ENCODE measurements at places on chromosomes 16 and 17. TPM values are rescaled to one million over a fixed set of nuclear protein-coding genes. Genes with fewer than 3 reads are reported as not detected.

GRCh38 chr17:81922566-81923301 is 4.8 kb upstream of the SIRT7 start:
- no peak for DNase-seq

GRCh38 chr17:27265333-27265732 is 28.6 kb upstream of the WSB1 start:
- no peak for DNase-seq

GRCh38 chr17:67862614-67863217 is 37.4 kb downstream of the BPTF start:
- DNase-seq, result no peak

Gene C16orf86
- 2.6 TPM for total RNA-seq

Gene OR1A1
- total RNA-seq, result not detected

- DNase-seq, result no peak
These were observed 94.0 kb upstream of the GNAO1 start for GRCh38 chr16:56097306-56097705.

DNA sequence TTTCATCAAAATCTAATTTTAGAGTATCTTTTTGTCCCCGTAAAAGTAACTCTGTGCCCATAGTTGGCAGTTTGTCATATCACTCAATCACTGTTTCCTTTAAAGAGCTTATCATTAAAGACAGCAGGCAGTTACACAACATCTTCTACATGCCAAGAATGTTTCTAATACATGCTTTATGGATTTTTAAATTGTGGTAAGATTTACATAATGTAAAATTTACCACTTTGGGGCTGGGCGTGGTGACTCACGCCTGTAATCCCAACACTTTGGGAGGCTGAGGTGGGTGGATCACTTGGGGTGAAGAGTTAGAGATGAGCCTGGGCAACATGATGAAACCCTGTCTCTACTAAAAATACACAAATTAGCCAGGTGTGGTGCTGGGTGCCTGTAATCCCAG is 687.2 kb downstream of the WWOX start:
- DNase-seq, result no peak

DNA sequence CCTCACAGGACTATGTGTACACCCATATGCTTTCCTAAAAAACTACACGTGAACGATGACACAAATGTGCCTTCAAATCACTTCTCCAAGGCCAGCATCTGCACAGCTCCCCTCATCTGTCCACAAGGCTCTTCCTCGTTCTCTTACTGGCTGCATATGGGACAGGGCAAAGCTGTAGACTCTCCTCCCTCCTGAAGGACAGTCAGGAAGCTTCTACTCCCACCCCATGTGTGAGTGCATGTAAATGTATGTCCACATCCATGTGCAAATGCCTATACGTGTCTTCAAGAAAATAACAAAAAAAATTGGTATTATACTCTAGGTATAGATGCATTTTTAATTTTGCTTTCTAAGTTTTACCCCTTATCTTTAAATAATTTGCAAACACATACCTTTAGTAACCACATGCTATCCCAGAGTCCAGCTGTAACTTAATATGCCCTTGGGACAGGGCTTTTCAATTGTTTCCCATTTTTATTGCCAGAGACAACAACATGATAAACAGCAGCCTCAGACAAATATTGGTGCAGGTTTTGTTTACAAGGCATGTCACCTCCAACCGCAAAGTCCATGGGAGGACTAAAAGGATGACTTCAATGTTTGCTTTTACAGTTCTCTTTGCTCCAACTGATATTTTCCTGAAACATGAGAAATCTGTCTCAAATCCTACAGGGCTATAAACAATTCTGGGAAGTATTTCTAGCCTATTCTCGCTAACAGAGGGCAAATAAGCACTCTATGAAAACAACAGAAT is 31.6 kb upstream of the FAAP100 start:
- no peak for DNase-seq

DNA sequence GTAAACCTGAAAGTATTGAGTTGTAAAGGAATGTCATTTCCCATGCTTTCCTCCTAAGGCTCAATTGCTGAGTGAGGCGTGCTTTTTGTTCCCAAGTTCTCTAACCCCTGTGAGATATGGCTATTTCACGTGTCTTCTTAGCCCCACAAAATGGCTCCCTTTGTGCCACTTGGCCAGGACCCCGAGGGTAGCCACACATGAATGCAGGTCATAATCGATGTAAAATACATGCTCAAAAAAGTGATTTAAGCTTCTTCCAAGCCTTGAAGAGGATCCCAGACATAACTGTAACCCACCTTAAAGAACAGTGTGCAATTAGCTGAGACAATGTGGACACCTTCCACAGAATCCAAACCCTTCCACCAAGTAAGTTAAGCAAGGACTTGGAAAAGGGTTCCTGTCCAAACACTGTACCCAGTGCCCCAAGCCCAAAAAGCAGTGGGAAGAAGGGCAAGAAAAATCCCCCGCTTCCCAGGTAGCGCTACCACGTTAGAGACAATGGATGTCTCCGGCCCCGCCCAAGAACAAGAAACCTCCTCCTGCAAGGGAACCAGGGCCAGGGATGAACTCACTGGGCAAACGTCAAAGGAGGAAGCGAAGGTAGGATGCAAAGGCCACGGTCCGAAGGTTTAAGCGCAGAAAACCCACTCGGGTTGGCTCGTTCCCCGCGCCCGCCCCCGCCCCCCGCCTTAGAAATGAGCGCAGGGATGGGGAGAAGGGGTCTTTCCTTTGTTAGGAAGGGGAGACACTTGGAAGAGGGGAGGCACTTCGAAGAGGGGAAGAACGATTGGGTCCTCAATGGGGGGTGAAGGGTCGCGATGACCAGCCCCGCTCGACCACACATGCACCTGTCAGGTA is 1.2 kb downstream of the JPT1 start:
- DNase-seq, result no peak

Gene MILR1
- total RNA-seq, result 13.0 TPM

All from aorta (tissue), 5 donors.